ENCODE measurements at places on chromosomes 2 and 18. TPM values are rescaled to one million over a fixed set of nuclear protein-coding genes. Genes with fewer than 3 reads are reported as not detected.

SP140 gene
- total RNA-seq = 58.8 TPM

COL6A3 gene
- 0.92 TPM for total RNA-seq

DNA sequence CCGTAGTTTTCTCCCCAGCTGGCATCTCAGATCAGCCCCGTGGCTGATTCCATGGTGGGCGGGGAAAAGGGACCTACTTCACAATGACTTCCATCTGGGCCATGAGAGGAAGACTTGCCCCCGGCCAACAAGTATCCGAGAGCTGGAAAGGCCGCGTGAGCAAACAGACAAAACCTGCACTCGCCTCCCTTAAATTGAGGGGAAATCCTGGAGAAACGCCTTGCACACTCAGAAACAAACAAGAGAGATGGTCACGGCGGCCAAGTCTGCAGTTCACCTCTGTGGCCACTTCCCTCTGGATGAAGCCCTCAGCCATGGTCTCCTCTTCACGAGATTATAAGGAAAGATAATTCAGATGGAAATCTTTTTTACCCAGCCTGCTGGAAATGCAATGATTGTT, 39.4 kb upstream of the TPO start:
- H3K36me3 ChIP-seq = no peaks in the 10 kb centered on the region
- no peaks in the 10 kb centered on the region for H3K27me3 ChIP-seq
- no peak overlapping the region for H3K4me3 ChIP-seq

TEKT4 gene
- total RNA-seq = not detected

Measured in activated CD4-positive, alpha-beta T cell treated with anti-CD3 and anti-CD28 coated beads, Interleukin-2, amount 10 ng/mL, durations not matched to agents 7 days and 5 days (primary cell).